Neural progenitor cell (in vitro differentiated cells): ENCODE measurements at places on chromosomes 5 and 9. TPM values are rescaled to one million over a fixed set of nuclear protein-coding genes. Genes with fewer than 3 reads are reported as not detected.

PCDHGA2 gene
- 0.37 and 0.71 TPM in 2 replicates for total RNA-seq

DAB2 gene
- total RNA-seq = 9.9 and 10.3 TPM in 2 replicates

DNA sequence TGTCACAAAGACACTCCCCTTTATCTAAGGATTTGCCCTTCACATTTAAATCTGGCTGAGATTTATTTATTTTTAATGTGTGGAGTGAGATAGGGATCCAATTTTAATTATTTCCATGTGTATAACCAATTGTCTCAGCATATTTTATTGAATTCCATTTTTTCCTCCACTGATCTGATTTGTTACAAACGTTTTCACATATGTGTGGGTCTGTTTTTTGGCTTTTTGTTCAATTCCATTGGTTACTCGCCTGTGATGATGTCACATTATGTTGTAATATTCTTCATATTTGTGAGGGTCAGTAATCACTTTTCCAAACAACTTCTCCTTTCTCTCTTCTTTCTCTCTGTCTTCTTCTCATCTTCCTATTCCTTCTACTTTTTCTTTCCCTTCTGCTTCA is 278.3 kb upstream of the RFX3 start:
- H3K4me1 ChIP-seq = no peaks in the 10 kb centered on the region
- DNase-seq = no peak
- H3K27me3 ChIP-seq = no peaks in the 10 kb centered on the region
- no peak overlapping the region for H3K27ac ChIP-seq

GRCh38 chr5:101278917-101279316 is 375.8 kb upstream of the ST8SIA4 start:
- H3K4me3 ChIP-seq = no peak overlapping the region
- no peak for DNase-seq
- no peak overlapping the region for H3K27ac ChIP-seq
- H3K36me3 ChIP-seq = no peaks in the 10 kb centered on the region

DNA sequence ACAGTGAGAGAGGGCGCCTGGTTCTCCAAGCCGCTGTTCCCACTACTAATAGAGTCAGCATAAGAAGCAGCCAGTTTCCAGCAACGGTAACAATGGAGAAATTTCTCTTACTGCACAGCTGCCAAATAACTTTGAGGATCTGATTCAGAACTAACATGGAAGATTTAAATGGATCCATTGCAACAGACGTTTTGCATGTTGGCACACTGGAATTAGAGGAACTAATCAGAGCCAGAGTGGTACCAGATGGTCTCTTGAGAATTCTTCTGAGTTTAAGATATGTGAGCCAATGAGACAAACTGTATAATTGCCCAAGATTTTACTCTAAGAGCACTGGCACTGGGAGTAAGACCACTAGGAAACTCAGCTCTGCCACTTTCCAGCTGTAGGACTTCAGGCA is 186.5 kb downstream of the EFNA5 start:
- no peak for DNase-seq
- no peak overlapping the region for H3K4me3 ChIP-seq
- peaks cover 77% of the 10 kb centered on the region for H3K4me1 ChIP-seq
- no peaks in the 10 kb centered on the region for H3K27me3 ChIP-seq
- H3K36me3 ChIP-seq = no peaks in the 10 kb centered on the region

SPATA31E1 gene
- not detected in 2 replicates for total RNA-seq

- no peak overlapping the region for H3K4me3 ChIP-seq
- H3K4me1 ChIP-seq = no peaks in the 10 kb centered on the region
- H3K27me3 ChIP-seq = no peaks in the 10 kb centered on the region
- H3K27ac ChIP-seq = no peak overlapping the region
Measured at GRCh38 chr9:107213561-107214028, 69.5 kb upstream of the RAD23B start.

TMC1 gene
- not detected in 2 replicates for total RNA-seq

DNA sequence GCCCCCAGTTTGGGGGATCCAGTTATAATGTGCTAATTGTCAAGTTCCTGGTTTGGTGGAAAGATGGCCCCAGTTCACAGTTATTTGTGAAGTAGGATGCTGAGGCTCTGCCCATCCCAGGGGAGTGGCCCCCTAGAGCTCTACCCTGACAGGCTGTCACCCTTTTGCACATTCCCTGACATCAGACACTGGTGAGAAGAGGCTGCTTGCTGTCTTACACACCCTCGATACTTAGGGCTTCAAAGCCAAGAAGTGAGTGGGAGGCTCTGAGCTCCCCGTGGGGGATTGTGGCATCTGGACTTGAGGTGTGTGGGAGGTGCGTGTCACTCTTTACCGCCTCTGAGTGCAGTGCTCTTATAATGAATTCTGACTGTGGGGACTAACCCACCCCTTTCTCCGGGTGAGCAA is 168.5 kb downstream of the DOCK2 start:
- H3K36me3 ChIP-seq = no peaks in the 10 kb centered on the region
- no peak overlapping the region for H3K4me3 ChIP-seq
- H3K27ac ChIP-seq = no peak overlapping the region
- peaks cover 25% of the 10 kb centered on the region for H3K4me1 ChIP-seq

OSMR gene
- 0.22 and 0.58 TPM in 2 replicates for total RNA-seq

RIGI gene
- 5.7 and 9.9 TPM in 2 replicates for total RNA-seq

DNA sequence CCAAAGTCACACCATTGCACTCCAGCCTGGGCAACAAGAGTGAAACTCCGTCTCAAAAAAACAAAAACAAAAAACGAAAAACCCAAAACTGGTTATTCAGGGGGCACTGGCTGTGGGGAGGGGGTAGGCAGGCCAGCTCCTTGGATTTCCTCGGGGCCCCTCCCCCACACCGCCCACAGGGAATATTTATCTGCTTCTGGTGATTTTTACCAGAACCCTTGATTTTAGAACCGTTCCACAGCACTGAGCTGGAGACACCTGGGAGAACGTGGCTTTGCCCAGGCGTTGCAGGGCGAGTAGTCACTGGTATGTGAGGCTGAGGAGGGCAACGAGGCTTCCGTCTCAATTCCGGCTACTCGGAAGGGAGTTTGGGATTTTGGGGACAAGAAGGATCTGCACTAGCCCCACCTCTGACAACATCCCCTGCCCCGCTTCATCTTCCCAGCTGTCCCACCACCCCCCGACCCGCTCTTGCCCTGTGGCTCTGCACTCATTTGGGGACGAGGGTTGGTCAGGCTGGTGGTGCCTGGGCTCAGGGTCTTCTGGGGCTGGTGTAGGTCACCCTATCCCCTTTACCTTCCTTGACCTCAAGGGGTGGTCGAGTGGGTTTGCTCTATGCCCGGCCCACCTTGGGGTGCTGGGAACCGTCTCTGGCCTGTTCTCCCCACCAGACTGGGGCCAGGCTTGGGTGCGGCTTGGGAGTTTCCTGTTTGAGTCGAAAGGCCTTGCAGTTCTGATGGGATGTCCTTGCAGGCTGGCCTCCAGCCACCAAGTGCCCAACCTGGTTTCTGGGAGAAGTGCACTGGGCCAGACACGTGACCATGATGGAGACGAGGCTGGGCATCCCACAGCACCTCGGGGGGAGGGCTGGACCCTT is 3.5 kb downstream of the AHRR start:
- no peak overlapping the region for H3K4me3 ChIP-seq
- peaks cover 4% of the 10 kb centered on the region for H3K4me1 ChIP-seq
- no peak for DNase-seq
- H3K36me3 ChIP-seq = no peaks in the 10 kb centered on the region

KLF4 gene
- total RNA-seq = 0.51 and 2.1 TPM in 2 replicates

PTGDS gene
- total RNA-seq = not detected in 2 replicates

GRCh38 chr9:131762356-131762932 is 22.6 kb upstream of the RAPGEF1 start:
- no peaks in the 10 kb centered on the region for H3K4me1 ChIP-seq
- DNase-seq = peak; percentile 89
- H3K36me3 ChIP-seq = no peaks in the 10 kb centered on the region

DNA sequence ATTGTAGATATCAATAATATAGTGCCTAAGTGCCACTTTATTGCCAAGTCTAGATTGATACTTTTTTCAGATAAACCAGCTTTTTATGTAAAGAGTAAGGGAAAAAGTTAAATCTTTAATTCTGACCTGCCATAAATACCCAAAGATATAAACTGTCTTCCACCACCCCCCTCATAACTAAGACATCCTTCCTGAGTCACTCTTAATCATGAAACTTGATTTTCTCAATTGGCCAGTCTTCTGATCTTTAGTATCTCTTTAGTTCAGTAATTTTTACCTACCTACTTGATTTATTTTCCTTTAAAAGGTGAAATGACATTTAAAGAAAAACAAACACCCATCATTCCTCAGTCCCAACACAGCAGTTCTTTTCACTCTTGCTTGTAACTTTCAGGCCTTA is 21.8 kb downstream of the C5orf22 start:
- no peak overlapping the region for H3K27ac ChIP-seq
- peaks cover 14% of the 10 kb centered on the region for H3K36me3 ChIP-seq
- no peaks in the 10 kb centered on the region for H3K4me1 ChIP-seq
- no peaks in the 10 kb centered on the region for H3K27me3 ChIP-seq

PCDHB16 gene
- total RNA-seq = 4.0 and 4.5 TPM in 2 replicates

DNA sequence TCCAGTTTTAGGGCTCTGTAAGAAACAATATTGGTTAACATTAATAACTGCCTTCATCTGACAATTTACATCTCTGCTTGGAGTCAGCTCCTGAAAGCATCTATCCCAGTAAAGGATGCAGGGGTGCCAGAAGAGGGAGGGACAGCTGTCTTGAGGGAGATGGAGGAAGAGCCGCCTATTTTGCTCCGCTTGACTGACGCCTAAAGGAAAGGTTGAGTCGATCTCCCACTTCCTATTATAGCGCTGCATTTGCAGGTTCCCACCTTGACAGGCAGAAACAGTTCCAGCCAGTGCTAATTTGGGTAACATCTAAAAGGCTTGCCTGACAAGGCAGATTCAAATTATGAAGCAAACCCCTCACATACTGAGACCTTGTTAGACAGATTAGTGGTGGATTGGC is 374.6 kb downstream of the SPATA31D1 start:
- H3K27ac ChIP-seq = no peak overlapping the region
- DNase-seq = no peak
- H3K36me3 ChIP-seq = no peaks in the 10 kb centered on the region
- H3K4me1 ChIP-seq = peaks cover 6% of the 10 kb centered on the region
- H3K4me3 ChIP-seq = no peak overlapping the region

DNA sequence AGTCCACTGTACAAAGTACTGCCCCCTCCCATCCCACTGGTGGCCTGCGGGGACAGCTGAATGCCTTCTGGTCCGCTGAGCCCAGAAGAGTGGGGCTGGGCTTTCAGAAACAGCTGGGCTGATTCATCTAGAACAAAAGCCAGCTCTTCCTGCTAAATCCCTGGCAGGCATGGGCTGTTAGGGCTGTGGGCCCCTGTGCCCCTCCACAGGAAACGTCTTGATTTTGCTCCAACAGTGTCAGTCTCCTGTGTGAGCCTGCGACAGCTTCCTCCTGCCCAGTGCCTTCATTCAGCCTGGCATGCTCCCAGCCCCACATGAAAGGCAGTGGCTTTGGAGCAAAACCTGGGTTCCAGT is 6.9 kb upstream of the GSN start:
- H3K4me1 ChIP-seq = peaks cover 41% of the 10 kb centered on the region
- H3K27me3 ChIP-seq = peaks cover 39% of the 10 kb centered on the region
- peak; percentile 90 for DNase-seq
- H3K4me3 ChIP-seq = peak overlapping the region; percentile 31

DNA sequence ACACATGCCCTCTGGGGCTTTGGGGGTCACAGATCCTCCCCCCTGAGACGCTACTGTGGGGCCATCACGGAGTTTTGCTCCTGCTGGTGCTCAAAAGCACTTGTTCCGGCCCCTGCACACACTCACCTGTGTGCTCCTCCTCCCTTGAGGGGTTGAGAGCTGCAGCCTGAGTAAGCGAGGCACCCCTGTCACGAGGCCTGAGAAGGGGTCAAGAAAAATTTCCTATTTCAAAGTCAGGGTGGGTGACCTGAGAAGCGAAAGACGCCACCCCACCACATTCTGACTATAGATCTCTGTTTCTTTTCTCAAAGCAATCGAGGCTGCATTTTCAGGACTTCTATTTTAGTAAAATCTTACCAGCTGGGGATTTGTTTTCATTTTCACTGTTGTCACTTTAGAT is 138.5 kb downstream of the DCP2 start:
- no peaks in the 10 kb centered on the region for H3K36me3 ChIP-seq
- H3K27ac ChIP-seq = no peak overlapping the region
- no peaks in the 10 kb centered on the region for H3K27me3 ChIP-seq
- H3K4me3 ChIP-seq = no peak overlapping the region
- DNase-seq = no peak
- H3K4me1 ChIP-seq = no peaks in the 10 kb centered on the region

LIX1 gene
- total RNA-seq = 114 and 164 TPM in 2 replicates

GRCh38 chr5:181037365-181037861 is 2.7 kb upstream of the BTNL9 start:
- no peak overlapping the region for H3K4me3 ChIP-seq
- H3K27ac ChIP-seq = no peak overlapping the region
- peak; percentile 58 for DNase-seq
- H3K36me3 ChIP-seq = no peaks in the 10 kb centered on the region

- H3K36me3 ChIP-seq = no peaks in the 10 kb centered on the region
- H3K4me3 ChIP-seq = no peak overlapping the region
- H3K4me1 ChIP-seq = peaks cover 13% of the 10 kb centered on the region
- no peaks in the 10 kb centered on the region for H3K27me3 ChIP-seq
- no peak overlapping the region for H3K27ac ChIP-seq
- no peak for DNase-seq
Measured at GRCh38 chr5:126354858-126355731, 68.1 kb upstream of the GRAMD2B start.

DNA sequence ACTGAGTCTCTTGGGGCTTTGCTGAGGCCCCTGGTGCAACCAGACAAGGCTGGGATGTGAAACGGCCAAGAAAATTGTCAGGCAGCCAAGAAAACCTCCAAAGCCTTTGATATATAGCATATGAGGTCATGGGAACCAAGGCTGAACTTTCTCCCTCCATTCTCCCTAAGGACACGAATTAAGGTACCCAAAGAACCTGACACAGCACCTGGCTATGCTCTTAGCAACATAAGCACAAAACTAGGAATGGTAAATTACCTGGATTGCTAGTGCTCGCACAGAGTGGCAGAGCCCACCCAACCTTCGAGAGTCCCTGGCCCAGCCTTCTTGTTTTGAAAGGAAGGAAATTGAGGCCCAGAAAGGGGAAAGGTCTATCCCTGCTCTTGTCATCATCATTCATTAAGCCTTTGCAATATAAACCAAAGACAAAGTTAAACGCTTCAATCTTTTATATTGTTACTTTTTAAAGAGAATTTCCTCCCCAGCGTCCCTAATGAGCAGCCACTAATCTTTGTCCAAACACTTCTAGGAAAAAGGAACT is 220.0 kb upstream of the NR4A3 start:
- H3K27ac ChIP-seq = no peak overlapping the region
- H3K4me1 ChIP-seq = no peaks in the 10 kb centered on the region
- H3K4me3 ChIP-seq = no peak overlapping the region
- DNase-seq = no peak

QRFP gene
- not detected in 2 replicates for total RNA-seq

SUSD3 gene
- 1.8 TPM in 1 of 2 replicates, not detected in the other for total RNA-seq

- H3K4me3 ChIP-seq = no peak overlapping the region
- H3K27ac ChIP-seq = no peak overlapping the region
- DNase-seq = no peak
- peaks cover 7% of the 10 kb centered on the region for H3K4me1 ChIP-seq
- no peaks in the 10 kb centered on the region for H3K36me3 ChIP-seq
Measured at GRCh38 chr9:134960701-134961181, 43.0 kb upstream of the FCN1 start.
